ENCODE measurements at places on chromosomes 6 and 20. TPM values are rescaled to one million over a fixed set of nuclear protein-coding genes. Genes with fewer than 3 reads are reported as not detected.

DNA sequence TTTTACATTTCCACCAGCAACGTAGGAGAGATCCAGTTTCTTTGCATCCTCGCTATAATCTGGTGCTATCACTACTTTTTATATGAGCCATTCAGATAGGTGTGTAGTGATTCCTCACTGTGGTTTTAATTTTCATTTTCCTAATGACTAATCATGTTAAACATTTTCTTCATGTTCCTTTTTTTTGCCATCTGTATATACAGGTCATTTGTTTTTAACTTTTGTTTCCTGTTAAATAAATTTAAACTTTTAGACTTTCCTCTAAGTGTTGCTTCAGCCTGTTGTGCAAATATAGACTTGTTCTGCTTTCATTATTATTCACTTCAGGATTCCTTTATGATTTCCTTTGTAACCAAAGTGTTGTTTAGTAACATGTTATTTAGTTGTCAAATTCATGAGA lies 697.4 kb downstream of the PTPRT start:
- no peak for DNase-seq
- no peaks in the 10 kb centered on the region for H3K36me3 ChIP-seq
- H3K4me1 ChIP-seq, result no peaks in the 10 kb centered on the region
- no peaks in the 10 kb centered on the region for H3K27me3 ChIP-seq

DNA sequence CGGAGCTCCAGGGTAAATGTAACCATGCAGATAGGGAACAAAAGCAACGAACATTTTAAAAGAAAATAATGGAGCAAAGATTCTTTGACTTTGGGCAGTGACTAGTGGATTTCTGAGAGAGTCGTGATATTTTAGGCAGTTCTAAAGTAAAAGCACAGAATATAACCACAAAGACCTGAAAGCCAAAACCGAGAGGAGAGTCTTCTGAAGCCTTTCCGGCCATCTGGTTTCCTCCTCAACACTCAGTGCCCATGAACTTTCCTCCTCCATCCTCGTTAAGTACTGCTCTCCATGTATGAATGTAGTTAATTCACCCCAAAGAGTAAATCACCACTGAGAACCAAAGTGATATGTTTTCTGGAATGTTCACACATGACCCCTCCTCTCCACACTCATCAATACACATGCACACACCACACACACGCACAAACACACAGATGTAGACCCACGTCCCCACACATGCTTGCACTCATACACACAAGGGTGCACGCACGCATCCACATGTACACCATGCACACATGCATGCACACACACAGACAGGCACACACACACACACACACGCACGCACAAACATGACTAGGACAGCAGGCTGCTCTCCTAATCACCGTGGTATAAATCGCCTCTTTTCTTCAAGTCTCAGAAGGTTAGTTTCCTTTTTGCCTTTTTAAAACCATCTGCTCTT lies 109.5 kb downstream of the MYLK4 start:
- no peaks in the 10 kb centered on the region for H3K36me3 ChIP-seq
- H3K27me3 ChIP-seq, result no peaks in the 10 kb centered on the region
- H3K4me3 ChIP-seq, result no peak overlapping the region
- no peak overlapping the region for H3K27ac ChIP-seq
- no peak for DNase-seq
- H3K4me1 ChIP-seq, result no peaks in the 10 kb centered on the region

- H3K27ac ChIP-seq, result no peak overlapping the region
- H3K36me3 ChIP-seq, result no peaks in the 10 kb centered on the region
- DNase-seq, result peak; percentile 79
- H3K27me3 ChIP-seq, result no peaks in the 10 kb centered on the region
- H3K4me1 ChIP-seq, result no peaks in the 10 kb centered on the region
Observed at GRCh38 chr20:2005831-2006426, 12.1 kb upstream of the PDYN start.

GRCh38 chr6:5762561-5762968 lies 244.2 kb downstream of the NRN1 start:
- no peak for DNase-seq
- no peaks in the 10 kb centered on the region for H3K27me3 ChIP-seq
- no peak overlapping the region for H3K27ac ChIP-seq
- no peak overlapping the region for H3K4me3 ChIP-seq

DNA sequence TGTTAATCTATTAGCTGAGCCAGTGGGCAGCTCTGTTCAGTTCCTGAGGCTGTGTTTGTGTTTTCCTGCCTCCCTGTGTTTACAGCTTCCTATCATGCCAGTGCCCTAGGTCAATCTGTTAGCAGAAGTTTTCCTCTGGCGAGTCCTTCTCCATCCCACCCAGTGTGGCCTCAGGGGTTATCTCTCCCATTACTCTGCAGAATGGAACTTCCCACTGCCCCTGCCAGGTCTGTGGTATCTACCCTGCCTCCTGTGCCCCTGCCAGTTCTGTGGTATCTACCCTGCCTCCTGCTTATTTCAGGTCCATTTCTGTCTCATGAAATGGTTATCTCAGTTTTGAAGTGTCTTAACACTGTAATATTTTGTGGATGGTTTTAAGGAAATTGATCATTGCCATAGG lies 63.1 kb downstream of the SLX4IP start:
- no peak overlapping the region for H3K27ac ChIP-seq
- DNase-seq, result no peak
- H3K4me3 ChIP-seq, result no peak overlapping the region

DNA sequence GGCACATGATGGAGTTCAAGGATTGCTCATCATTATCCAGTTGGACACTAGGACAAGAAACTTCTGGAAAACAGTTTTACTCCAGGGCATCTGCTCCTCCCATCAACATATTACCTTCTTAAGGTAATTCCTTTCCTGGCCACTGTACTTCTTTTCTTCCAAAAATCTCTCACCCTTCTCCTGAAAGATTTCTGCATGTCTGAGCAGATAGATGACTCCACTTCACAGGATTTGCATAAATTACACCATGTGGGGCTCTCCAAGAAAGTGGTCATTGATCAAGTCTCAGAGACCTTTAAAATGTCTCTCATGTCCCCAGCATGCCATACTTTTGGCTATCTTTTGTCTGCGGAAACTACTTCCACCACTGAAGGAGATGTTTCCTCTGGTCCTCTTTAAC lies 103.2 kb upstream of the TNFAIP3 start:
- H3K4me3 ChIP-seq, result no peak overlapping the region
- no peaks in the 10 kb centered on the region for H3K4me1 ChIP-seq
- H3K27me3 ChIP-seq, result no peaks in the 10 kb centered on the region
- DNase-seq, result no peak

The DDO gene
- 3.5 TPM for total RNA-seq
